Tibial artery (tissue), 4 donors: ENCODE measurements at places on chromosomes 6 and 20.

DNA sequence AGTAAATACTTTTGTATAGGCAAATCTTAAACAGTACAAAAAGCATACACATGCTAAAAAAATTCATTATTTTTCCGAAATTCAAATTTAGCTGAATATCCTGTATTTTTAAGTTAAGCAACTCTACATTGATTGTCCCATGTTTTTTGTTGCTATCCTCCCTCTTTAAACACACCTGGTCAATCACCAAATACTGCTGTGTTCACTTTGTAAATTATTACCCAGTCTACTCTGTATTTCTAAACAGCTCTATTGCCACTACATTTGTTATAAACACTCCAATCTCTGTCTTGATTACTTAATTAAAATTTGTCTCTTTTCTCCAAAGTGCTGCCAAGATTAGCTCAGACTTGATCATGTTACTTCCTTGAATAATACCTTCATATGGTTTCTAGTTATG, 466.5 kb upstream of the GJE1 start:
- no peak for DNase-seq

DNA sequence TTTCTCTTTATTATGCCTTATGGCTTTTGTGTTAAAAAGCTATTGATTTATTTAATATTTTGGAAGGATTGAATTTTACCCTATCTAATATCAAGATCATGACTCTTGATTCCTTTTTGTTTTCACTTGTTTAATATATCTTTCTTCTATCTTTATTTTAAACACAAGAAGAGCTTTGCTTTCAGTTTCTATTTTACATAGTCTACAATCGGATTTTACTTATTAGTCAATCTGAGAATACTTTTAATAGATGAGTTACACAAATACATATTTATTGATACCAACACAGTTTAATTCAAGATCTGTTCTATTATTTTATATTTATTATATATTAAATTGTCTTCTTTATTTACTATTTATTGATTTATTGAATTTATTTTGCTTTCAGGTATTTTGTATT, 218.8 kb downstream of the ESR1 start:
- no peak for DNase-seq

- no peak for DNase-seq
These were observed 71.7 kb upstream of the GTSF1L start for GRCh38 chr20:43798291-43799149.

DNA sequence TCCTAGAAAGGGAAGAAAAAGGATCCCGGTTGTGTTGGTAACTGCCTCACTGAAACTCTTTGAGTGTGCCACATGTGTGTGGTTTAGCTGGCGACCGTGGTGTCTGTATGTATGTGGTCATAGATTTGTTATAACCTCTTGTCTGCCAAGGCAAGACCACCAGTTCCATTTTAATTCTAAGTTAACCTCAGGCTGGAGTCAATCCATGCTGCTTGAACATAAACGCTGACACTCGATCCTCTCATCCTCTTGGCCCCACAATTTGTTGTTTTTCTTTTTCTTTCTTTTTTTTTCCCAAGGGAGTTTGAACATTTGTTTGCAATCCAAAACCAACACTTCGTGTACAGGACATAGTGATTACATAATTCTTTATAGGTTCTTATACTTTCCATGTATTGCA, 318.9 kb upstream of the JAG1 start:
- no peak for DNase-seq

GRCh38 chr6:154358019-154358545, 1.5 kb upstream of the IPCEF1 start:
- no peak for DNase-seq

GRCh38 chr6:120058410-120058809, 708.8 kb upstream of the MAN1A1 start:
- no peak for DNase-seq

GRCh38 chr6:168070804-168071203, 8.2 kb downstream of the FRMD1 start:
- DNase-seq, result no peak

DNA sequence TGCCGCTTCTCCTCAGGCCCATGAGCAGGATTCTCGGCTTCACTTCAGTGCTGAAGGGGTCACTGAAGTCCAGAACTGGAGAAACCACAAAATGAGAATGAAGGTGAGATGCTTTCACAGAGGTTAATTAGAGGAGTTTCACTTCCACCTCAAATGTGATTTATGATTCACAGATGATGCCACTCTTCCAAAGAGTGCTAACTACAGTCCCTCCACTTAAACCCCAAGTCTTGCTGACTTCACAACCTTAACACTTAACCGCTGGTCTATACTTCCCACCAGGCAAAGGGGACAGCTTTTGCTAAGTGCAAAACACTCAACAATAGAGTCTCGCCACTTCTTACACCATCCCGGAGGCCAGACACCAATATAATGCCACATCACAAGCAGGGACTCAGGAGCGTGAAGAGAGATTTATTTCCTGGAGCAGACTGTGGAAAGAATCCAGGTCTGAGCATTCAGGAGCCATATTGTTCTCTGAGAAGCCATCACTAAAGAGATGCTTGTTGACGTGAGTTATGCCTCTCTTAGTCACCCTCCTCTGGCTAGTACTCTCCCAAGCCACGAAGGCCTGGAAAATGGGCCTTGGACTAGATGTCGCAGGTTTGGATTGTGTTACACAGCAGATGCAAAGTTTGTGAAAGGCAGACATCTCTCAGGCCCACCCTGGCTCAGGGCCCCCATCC, 24.4 kb downstream of the RRAGD start:
- DNase-seq, result no peak

- no peak for DNase-seq
These were observed 132.8 kb downstream of the EYA2 start for GRCh38 chr20:47027456-47027855.

GRCh38 chr20:5835321-5835821, 85.2 kb downstream of the SHLD1 start:
- DNase-seq, result no peak

GRCh38 chr6:54817834-54818233, 28.7 kb upstream of the FAM83B start:
- DNase-seq, result no peak

DNA sequence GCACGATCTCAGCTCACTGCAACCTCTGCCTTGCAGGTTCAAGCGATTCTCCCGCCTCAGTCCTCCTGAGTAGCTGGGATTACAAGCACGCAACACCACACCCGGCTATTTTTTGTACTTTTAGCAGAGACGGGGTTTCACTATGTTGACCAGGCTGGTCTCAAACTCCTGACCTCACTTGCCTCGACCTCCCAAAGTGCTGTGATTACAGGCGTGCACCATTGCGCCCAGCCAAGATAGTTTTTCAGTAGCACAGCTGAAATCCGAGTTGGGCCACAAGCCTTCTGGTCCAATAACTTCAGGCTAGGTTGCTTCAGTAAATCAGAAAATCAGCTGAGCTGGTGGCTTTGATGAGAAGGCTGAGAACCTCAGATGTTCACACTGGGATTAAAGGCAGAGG, 65.7 kb downstream of the TRAM2 start:
- no peak for DNase-seq

GRCh38 chr20:41668057-41668749, 50.0 kb upstream of the CHD6 start:
- DNase-seq, result no peak

- no peak for DNase-seq
These were observed 161.1 kb downstream of the ERMARD start for GRCh38 chr6:169912266-169913095.

- DNase-seq, result no peak
These were observed 183.3 kb downstream of the BCKDHB start for GRCh38 chr6:80289727-80290126.

DNA sequence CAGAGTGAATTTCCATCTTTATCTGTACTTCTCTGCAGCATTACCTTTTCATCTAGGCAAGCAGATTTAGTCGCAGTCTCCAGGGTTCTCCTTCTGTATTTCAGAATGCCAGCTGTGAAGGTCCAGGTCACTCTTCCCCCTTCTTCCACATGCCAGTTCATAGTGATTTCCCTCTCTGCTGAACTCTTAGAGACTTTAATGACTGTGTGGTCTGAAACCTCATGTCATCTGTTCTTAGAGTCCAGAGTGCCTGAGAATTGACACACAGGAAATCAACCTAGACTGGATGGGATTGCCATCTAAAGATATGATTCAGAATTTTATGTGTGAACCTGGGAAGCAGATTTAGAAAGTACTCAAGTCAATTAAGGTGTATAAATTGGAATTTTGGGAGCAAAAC, 248.1 kb downstream of the TPBG start:
- no peak for DNase-seq

DNA sequence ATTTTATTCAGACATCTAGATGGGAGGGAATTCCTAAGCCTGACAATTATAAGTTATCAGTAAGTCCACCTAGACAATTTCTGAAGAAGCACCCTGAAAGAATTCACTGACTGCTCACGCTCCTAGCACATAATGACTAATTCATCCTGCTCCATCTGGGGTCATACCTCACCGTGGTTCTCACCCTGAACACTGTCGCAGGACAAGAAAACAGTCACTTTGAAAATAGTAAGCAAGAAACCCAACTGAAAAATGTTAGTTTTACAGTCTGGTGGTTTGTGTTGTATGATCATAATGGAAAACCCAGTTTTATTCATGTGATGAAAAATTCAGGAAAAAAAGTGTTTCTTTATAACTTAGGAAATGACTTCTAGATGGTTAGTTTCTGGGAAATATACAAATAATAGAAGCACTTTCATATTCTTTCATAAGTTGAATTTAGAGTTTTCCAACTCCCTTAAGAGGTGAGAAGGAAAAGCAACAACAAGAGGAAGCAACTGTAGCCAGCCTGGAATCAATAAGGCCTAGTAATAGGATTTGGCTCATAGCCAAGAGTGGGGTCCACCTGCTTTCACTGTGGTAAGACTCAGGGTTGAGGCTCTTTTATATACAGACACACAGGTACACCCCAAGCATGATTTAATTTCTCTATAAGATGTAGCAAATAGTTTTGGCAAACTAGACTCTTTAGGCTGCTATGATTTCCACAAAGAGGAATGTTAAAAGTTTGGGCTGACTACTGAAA, 94.1 kb downstream of the HIVEP2 start:
- no peak for DNase-seq

DNA sequence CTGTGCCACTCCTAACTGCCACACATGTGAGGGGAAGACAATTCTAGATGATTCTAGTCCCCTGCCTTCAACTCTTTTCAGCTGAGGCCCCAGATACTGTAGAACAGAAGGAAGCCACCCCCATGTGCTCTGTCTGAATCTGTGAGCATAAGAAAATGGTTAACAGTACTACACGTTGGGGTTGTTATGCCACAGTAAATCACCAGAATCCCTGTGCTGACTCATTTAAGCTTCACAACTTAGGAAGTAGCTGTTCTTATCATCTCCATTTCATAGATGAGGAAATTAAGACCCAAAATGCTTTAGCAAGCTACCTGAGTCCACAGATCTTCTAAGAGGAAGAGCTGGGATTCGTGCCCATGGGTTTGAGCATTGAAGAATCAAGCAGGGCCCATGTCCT, 27.4 kb upstream of the SCRT2 start:
- DNase-seq, result no peak

- DNase-seq, result no peak
These were observed 602.5 kb upstream of the CDH4 start for GRCh38 chr20:60649541-60649940.

- DNase-seq, result peak; percentile 93
These were observed at the start of gene ARHGAP18 for GRCh38 chr6:129709769-129710449. Gene ARHGAP18, minus strand, starts transcription at chr6:129710177. Its CDS starts 41 bp downstream, at chr6:129710136.

DNA sequence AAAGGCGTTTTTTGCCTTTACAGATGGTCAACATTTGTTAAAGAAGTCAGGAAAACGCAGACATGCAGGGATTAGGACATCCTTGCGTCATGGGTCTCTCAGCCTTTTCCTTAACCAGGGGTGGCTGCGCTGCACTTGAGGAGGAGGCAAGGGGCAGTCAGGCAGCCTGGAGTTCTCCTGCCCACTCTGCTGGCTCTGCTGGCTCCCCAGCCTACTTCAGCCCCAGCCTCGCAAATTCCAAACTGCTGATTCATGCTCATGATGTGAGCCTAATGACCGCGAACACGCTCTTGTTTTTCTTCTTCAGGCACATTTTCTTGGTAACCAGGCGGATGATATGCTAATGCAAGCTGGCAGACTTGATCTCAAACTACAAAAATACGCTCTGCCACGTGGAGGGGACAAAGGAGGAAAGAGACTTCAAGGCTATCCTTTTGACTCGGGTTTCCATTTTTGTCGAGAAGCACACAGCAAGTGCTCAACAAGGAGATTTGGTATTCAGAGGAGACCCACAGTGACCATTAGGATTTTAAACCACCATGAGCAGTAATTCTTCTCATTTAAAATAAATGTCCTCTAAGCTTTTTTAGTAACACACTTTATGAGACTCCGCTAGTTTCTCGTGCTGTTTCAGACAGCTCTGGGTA, 290.3 kb upstream of the STXBP5 start:
- DNase-seq, result peak; percentile 88

- DNase-seq, result no peak
These were observed 81.2 kb downstream of the EZR start for GRCh38 chr6:158737710-158738615.
